Stimulated activated CD4-positive, alpha-beta T cell treated with anti-CD3 and anti-CD28 coated beads, Interleukin-12 subunit alpha, Interleukin-12 subunit beta, amount 100 ng/mL, for 24 hours (primary cell): ENCODE measurements at places on chromosomes 7 and 10.

DNA sequence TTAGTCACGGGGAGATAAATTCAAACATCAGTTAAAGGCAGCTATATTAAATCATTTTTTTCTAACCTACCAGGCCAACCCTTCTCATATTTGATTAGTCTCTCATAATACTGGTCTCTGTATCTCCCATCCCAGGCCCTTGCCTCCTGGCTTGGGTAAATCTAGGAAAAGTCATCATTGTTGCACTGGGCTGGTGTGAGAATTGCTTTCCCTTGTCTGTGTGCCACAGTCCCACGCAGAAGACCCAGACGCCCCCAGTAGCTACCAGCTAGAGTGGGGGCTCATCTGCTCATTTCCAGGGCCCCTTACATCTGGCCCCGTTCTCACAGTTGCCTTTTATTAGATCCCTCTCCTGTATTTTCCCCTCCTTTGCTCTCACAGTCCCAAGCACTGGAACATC, 67.6 kb upstream of the VIPR2 start:
- DNase-seq = no peak

GRCh38 chr7:83947260-83947659, 247.3 kb downstream of the SEMA3A start:
- no peak for DNase-seq

DNA sequence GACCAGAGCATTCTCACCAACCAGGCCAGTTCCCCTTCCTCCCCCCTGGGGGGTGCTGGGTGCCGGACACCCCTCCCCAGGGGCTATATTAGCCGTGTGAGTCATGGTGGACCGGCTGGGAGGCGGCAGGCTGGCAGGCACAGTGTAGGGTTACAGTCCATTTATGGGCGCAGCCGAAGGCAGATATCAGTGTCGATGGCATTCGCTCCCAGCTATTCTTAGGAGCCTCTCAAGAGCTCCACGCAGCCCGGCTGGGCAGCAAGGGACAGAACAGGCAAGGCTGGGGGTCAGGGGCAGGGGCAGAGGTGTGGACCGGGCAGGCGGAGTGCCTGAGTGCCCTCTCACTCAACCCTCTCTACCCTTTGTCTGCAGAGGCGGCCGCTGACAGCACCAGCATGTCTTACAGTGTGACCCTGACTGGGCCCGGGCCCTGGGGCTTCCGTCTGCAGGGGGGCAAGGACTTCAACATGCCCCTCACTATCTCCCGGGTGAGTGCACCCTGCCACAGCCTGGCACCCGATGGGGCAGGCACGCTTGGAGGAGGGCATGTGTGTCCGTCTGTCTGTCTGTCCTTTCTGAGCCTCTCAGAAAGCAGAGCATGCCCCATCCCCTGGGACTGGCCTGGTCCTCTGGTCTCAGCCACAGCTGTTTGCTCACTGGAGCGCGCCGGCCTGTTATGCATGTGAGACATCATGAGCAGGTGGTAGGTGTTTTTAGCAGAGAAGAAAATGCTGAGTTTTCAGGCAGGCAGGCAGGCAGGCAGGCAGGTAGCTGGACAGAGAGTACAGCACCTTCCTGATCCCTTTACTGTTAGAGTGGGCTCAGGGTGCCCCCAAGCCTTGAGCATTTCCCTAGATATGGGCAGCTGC, at the start of gene LDB3:
TSS of gene LDB3 (plus strand) at position 215 of the 869 bp plus-strand sequence. CDS start at position 396, 181 bp downstream.
- no peak for DNase-seq

GRCh38 chr7:101216860-101217387, 457 bp downstream of the PLOD3 start:
- no peak for DNase-seq

DNA sequence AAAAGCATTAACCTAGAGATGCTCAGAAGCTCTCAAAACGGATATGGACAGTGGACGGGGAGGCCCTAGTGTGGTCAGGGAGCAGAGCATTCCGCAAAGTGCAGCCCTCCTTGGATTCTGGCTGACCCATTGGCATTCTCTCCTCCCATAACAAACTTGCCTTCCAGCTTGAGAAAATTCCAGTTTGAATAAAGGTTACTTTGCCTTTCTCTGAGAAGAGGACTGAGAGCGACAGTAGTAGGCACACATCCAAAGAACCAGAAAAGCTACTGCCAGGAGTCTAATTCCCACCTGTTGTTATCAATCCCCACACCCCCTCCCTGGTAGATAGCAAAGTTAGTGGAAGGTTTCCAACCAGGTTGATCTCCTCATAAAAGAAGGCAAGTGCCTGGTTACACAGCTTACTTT, 84.7 kb upstream of the TRIL start:
- DNase-seq = no peak

DNA sequence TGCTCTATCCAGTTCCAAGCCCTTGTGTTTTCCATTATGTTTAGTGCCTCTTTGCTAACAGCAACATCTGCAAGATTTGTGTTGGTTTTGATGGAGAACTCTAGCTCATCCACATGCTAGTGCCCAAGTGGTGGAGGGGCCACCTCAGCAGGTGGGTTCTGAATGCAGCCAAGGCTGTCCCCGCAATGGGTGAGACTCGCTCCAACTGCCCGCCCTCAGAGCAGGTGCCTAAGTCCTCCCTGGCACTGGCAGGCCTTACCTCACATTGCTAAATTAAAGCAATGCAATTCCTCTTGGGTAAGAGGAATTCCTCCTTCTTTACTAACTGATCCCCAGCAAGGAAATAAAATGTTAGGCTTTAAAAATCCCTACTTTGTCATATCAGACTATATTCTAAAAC, 146.8 kb downstream of the ADCY1 start:
- no peak for DNase-seq

DNA sequence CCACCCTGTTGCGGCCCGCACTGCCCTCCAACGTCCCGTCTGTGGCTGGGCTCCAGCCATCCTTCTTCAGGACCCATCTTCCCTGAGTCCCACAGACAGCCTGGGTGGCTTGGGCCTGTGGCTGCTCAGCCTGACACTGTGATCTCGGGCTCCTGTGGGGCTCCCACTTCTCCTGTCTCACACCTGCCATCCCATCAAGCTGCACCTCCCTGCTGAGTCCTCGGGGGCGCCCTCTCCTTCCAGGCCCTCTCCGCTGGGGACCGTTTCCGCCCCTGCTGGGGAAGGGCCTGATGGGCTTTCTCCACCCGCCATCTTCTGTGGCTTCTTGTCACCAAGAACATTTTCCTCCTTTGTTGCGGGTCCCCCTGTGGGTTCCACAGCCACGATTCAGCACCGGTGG, 173.8 kb upstream of the PPP2R2D start:
- no peak for DNase-seq

- DNase-seq = peak; percentile 17
Observed at GRCh38 chr7:77537136-77537777, at the start of gene PTPN12. TSS of gene PTPN12 (plus strand) at chr7:77537295. CDS start at chr7:77537547, 252 bp downstream.

DNA sequence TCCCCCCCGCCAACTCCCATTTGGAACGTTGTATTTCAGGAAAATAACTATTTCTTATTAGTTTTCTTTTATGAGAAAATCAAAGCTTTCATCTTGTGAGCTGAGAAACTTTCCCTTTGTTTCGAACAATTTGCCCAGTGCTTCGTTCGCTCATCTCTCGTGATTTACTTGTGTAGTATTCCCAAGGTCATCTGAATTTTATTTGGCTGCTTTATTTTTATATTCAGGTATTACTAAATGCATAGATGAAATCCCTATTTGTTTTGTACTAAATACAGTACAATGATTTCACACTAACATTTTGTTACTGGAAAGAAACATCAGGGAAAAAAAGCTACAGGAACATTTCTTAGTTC, 12.0 kb upstream of the EBLN1 start:
- no peak for DNase-seq

DNA sequence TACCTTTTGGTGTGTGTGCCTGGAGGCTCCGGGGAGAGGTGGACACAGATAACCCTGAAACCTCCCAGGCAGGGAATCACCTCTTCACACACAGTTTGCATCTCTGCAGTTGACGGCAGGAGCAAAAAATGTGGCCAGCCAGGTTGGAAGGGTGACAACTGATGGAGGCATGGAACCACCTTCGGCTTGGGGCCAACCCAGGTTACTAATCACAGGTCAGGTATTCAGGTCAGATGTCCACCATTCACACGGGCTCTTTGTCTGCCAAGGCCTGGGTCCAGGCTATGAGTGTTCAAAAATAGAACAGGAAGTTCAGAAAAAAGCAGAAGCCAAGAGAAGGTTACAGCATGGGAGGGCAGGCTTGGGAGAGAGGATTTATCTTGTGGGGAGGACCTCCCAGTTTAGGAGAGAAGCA, 137.2 kb upstream of the EFCAB10 start:
- DNase-seq = no peak

- DNase-seq = no peak
Observed at GRCh38 chr7:129522088-129522970, 20.0 kb downstream of the SMKR1 start.

- DNase-seq = no peak
Observed at GRCh38 chr7:46707973-46708372, 786.9 kb upstream of the IGFBP3 start.

- DNase-seq = no peak
Observed at GRCh38 chr10:29063806-29064644, 224.8 kb upstream of the LYZL1 start.

DNA sequence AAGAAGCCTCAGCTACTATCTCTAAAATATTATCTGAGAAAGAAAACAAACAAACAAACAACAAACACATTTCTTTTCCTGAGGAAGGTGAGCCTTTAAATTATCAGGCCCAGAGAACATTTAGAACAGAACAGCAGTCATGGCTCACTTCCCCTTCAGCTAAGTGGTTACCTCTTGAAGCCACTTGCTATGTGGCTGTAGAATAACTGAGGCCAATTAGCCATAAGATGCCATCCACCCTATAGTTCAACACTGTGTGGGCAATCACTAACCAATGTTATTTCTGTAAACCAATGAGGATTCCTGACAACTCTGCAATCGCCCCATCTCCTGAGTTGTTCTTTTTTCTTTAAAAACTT, 3.7 kb upstream of the UPP1 start:
- DNase-seq = no peak

DNA sequence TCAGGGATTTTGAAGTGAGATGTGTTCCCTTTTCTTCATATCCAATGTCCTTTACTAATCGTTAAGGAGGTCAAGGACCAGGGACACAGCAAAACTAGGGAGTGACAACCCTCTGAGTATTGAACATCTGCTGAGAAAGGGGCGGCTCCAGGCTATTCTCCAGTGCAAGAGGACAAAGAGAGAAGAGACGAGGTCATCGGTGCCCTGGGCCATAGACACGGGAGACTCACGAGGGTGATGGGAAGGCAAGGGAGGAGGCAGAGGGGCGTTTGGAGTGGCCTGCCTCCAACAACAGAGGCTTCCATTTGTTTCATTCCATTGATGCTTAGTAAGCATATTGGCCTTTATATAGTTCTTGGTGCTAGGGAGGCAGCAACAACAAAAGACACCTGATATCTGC, 268.4 kb downstream of the CXCL12 start:
- no peak for DNase-seq

- DNase-seq = no peak
Observed at GRCh38 chr7:23434147-23434917, 36.0 kb downstream of the IGF2BP3 start.

GRCh38 chr10:97540669-97541500, 31.7 kb upstream of the ANKRD2 start:
- DNase-seq = no peak

- DNase-seq = no peak
Observed at GRCh38 chr7:25665374-25665773, 437.1 kb upstream of the NPVF start.

DNA sequence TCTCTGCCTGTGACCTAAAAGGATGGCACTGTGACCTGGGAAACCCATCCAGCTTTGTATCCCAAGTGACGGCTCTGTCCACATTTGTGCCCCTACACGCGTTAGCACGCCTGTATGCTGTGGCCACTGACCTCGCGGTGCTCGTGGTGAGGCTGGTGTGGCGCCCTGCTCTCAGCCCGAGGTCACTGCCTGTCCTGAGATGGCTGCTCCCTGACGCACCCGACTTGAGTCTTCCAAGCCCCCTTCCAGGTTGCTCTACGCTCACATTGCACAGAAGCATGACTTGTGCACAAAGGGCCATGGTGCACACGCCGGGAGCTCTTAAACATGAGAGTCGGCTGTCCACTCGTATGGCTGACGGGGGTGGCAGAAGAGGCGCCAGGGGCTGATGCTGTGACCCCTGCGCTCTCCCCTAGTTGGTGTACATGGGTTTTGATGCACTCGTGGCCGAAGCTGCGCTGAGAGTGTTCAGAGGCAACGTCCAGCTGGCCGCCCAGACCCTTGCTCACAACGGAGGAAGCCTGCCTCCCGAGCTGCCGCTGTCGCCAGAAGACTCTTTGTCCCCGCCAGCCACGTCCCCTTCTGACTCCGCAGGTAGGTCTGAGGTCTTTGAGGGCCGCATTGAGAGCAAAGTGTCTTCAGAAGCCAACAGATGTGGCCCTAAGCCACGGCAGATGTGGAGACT, 33.5 kb downstream of the WDR86 start:
- DNase-seq = no peak

GRCh38 chr7:83410989-83411591, 237.8 kb downstream of the SEMA3E start:
- no peak for DNase-seq

- no peak for DNase-seq
Observed at GRCh38 chr7:142647749-142648148, 101.5 kb upstream of the PRSS1 start.

- DNase-seq = no peak
Observed at GRCh38 chr7:121563177-121563576, 167.1 kb upstream of the FAM3C start.
